Midbrain (tissue), 1 donor: ENCODE measurements at places on chromosomes 5 and 9.

GRCh38 chr9:89491694-89492093, 6.2 kb downstream of the SEMA4D start:
- DNase-seq: no peak

DNA sequence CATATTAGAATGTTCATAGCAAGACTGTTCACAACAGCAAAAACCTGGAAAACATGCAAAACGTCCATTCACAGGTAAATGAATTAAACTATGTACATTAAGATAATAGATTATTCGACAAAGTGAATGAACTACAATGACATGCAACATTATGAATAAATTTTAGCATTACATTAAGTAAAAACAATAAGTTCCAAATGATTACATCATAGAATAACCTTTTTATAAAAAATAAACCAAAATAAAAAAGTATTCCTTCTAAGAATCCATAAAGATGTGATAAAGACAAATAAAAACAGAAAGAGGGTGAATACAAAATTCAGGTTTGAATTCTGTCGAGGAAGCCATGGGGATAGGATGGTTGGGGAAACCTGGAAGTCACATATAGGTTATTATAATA, 57.3 kb downstream of the STRBP start:
- DNase-seq: no peak

- DNase-seq: peak; percentile 3
Measured at GRCh38 chr5:79859588-79859987, 131.5 kb downstream of the MTX3 start.

DNA sequence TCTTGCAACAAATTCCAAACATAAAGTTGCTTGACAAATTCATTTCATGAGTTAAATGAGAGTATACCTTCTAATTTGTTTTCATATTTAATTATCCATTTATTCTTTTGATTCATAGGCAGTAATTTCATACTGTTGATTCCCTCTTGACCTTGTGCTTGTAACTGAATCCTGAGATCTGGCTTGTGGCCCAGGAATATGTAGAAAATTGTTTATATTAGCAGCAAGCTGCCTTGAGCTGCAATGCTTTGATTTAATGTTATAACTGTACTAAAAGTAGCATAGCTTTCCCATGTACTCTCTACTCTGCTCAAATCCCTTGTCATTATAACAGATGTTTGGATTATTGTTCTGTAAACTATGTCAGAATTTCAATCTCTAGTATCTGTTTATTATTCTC, 780.7 kb downstream of the NR2F1-AS1 start:
- no peak for DNase-seq

- no peak for DNase-seq
Measured at GRCh38 chr9:136328011-136328621, 777 bp downstream of the GPSM1 start.

DNA sequence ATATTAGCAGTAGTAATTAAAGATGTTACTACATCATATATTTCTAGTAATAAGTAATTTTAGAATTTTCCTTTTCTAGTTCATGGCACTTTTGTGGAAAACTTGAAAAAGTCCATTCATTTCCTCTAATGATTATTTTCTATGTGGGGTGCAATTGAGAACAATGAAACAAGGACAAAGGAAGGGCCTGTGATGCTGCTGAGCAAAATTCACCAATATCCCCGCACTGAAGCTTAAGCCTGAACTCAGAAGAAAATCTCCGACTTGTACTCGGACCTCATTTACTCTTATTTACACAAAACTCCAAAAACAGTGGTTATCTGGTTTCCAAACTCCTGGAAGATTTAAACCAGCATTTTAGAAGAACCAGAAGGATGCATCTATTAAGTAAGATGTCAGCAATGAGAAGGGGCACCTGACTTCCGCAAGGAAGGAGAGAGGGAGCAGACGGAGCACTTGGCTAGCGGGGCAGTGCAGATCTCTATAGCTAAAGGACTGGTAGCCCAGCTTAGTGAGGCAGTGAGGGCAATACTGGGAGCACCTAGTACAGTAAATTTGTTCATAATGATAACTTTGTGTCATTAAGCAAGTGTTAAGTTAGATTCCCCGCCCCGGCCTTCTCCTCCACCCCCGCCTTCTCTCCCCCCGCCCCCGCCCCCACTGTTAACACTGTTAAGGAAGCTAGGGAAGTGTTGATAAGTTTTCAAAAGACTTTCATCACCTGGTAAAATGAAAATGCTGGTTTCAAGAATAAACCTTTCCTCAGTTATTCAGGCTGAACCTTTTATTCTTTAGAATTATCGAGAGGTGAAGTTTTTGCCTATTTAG, 123.3 kb downstream of the ZSWIM6 start:
- no peak for DNase-seq

DNA sequence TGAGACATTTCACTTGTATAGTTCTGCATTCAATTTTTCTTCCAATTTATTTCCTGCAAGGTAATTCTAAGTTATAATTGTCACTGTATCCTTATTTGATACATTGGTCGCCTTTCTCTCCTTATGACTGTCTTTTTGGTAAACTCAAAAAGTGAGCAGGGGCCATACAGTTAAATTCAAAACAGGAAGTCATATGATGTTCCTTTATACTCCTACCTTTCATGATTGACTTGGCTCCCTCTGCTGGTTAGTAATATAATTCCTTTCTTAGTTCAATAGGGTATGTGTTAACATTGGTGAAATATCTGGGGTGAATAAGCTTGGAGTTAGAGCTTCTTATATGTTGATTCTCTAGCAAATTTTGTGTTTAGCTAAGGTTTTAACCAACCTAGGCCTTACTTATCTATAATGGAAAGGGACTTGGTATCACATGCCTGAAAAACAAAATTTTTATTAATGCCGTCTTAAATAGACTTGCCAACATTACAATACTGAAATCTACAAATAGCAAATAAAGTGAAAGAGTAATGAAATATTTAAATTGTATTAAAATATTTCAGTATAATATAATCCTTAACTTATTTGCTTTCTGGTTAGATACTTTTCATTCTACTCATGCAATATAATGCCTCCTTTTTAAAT, 6.0 kb upstream of the NIPBL start:
- peak; percentile 51 for DNase-seq

DNA sequence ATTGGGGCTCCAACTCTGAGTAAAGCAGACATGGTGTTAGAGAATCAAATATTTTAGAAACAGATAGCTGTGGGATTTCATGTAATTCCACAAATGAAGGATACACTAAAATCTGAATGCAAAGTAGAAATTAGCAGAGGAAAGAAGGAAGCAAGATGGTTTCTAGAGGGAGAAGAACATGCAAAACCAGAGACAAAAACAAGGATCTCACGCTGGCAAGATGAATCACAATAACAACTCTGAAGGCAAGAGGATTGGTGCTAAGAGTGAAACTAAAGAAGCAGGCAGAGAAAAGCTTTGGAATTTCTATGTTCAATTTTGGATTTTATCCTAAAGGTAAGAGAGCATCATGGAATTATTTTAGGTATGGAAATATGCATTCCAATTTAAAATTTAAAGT, 857.2 kb upstream of the COX7C start:
- DNase-seq: no peak

GRCh38 chr5:12690361-12690760, 786.1 kb upstream of the CTNND2 start:
- no peak for DNase-seq

- no peak for DNase-seq
Measured at GRCh38 chr5:139862313-139862712, 66.7 kb downstream of the PSD2 start.
